ENCODE measurements at places on chromosomes 6 and 20.

- no peak for DNase-seq
Measured at GRCh38 chr6:45504947-45505346, 127.2 kb upstream of the SUPT3H start.

DNA sequence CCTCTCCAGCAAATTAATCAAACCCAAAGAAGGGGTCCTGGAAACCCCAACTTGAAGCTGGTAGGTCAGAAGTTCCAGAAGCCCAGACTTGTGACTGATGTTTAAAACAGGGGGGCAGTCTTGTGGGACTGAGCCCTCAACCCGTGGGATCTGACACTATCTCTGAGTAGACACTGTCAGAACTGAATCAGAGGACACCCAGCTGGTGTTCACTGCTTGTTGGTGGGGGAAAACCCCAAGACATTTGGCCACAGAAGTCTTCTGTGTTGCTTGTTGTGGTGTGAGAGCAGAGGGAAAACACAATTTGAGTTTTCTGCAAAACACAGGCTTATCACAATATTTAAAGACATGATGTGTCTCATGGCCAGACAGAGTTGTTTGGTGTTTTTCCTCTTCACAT, 29.9 kb downstream of the KIF13A start:
- no peak for DNase-seq

DNA sequence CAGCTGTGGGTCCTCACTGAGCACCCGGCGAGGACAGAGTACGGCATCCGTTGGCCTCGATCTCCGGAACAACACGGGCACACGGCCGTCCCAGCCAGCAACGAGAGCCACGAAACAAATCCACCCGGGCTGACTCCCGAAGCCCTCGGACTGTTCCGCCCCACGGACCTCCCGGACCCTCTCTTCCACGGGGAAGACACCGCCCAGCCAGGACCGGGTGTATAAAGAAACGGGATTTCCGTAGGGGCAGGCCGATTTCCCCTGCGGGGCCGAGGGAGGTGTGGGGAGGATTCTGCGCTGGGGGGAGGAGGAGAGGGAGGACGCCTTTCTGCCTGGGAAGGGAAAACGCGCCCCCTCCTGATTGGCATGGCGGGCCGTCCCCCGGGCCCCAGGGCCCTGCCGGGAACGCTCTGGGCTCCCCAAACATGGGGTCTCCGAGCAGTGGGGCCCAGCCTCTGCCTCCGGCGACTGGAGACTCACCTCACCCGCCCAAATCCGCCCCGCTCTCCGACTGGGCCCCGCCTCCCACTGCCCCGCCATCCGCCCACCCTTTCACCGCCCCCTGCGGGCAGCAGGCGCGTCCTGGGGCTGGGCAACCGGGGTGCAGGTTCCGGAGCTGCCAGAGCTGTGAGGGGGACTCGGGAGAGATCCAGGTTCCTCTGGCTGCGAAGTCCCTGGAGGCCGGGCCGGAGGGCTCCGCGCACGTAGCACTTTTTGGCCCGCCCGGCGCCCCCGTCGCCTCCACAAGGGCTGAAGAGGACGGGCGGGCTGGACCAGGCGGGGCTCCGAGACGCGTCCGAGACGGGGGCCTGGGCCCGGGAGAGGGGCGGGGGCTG, 679 bp upstream of the PPDPF start:
- no peak for DNase-seq

DNA sequence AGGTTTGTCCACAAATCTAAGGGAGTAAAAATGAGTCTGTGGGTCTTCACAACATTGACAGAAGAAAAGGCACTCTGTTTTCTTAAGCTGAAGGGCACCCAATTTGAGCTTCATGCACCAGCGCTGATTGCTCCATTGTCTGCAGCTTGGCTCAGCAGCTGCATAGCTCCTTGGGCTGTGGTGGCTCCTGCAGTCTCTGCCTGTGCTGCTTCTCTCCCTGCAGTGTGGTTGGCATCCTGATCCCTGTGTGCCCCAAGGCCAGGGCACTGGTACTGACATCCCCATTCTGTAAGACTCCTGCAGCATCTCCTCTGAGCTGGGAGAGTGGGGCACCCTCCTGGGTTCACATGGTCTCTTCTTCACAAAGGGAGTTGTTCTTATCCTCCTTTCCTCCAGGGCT, 83.2 kb upstream of the B3GAT2 start:
- DNase-seq, result no peak

DNA sequence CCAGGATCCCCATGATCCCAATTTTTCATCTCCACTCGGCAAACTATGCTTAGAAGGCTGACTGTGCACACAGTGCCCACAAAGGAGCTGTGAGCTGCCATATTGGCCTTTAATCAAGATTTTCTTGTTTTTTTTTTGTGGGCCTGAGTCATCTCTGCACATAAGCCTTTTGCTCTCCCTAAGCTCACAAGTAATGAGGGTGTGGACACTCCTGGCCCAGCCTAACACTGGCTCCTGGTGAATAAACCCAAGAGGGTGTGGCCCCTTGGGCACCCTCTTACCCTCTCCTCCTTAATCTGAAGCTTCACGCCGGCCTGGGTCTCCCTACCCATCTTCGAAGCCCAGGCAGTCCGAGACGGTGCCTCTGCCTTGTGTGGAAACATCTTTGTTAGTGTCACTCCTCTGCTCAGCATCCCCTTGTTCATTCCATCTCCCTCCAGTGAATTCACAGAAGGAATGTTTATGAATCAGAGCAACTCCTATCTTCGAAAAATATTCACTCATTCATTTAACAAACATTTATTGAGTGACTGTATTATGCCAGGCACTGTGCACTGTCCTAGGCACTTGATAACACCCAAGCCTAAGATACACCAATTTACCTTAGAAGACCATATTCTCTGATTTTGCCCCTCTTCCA, 22.2 kb upstream of the MRPS10 start:
- DNase-seq, result no peak

GRCh38 chr6:69895396-69895795, 29.0 kb downstream of the COL19A1 start:
- no peak for DNase-seq

DNA sequence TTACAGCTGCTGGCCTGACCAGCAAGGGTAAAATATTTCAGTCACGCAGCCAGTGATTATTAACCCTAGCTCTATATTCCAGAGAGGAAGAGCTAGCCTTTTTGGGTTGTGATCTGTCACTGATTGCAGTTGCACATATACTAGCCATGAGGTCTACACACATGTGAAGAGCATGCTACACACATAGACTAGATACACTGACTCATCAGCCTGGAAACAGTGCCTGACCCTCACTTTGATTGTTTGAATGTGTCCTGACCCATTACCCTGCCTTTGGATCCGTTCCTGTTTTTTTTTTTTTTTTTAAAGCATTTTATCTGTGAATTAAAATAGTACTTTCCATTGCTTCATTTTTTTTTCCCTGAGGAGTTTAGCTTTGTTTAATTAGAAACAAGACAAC, 50.8 kb downstream of the ESR1 start:
- DNase-seq, result no peak

- no peak for DNase-seq
Measured at GRCh38 chr20:44394452-44394701, 38.9 kb downstream of the HNF4A start.

- DNase-seq, result peak; percentile 43
Measured at GRCh38 chr6:159941286-159942113, 27.4 kb upstream of the IGF2R start.

GRCh38 chr6:155694419-155694790, 238.8 kb upstream of the NOX3 start:
- DNase-seq, result no peak

- DNase-seq, result peak; percentile 60
Measured at GRCh38 chr6:31087494-31088089, 24.8 kb downstream of the C6orf15 start.

GRCh38 chr6:103937389-103937788, 922.3 kb downstream of the HACE1 start:
- no peak for DNase-seq

DNA sequence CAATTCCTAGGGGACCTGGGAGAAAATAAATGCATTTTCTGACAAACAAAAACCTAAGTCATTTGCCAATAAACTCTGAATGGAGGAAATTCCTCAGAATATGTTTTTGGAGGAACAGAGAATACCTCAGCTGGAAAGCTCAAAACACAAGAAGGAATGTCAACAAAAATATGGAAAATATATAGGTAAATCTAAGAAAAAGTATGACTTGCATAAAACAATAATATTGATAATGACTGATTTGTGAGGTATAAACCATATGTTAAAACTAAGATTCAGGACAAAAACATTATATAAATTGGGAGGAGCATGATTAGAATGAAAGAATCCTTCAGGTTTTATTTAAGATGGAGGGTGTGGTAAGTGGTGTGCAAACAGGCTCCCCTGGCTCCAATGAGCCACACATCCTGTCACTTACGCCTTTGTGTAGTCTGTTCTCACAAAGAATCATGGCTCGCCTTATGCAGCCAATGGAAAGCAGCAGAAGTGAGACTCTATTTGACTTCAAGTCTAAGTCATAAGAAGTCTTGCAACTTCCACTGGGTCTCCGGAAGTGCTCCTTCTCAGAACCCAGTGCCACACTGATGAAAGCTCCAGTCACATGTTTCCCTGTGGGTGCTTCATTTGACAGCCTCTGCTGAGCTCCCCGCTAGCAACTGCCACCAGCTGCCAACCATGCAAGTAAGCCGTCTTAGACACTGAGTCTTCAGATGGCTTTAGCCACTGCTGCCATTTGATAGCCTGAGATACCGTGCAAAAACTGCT, 8.1 kb downstream of the CFAP61 start:
- DNase-seq, result no peak

DNA sequence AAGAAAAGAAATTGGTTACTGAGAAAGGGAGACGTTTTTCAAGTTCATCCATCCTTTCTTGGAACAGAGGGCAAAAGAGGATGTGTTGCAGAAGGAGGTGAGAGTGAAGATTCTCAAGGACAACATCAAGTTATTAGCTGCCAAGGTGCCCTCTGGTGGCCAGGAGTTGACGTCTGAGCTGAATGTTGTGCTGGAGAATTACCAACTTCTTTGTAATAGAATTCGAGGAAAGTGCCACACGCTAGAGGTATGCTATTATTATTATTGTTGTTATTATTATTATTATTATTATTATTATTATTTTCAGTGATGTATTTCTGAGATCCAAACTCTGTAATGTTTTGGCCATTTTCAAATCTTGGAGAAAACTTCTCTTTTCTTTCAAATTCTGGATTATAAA, 197.0 kb downstream of the UTRN start:
- peak; percentile 4 for DNase-seq

DNA sequence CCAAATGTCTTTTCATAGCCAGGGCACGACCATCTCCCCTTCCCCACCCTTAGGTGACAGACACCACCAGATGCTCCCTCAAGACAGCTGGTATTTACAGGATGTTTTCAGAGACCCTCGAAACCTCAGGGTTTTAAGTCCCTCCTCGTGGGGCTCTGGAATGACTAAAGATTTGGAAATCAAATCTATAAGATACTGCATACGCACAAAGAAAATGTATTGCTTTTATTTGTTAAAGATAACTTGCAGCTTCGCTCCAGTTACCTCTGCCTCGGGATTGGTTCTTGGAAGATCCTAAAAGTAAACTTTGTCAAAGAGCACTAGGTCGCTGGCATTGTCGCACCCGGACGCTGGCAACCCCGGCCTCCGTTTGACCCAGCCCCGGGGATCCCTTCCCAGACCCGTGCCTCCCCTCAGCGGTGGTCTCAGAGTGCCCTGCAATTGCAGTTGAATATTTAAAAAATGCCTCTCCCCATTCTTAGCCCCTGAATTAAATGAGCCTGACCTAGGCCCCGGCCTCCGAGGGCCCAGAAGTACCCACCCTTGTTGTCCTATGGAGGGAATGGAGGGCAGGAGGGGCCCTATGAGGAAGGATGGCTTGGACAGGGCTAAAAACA, 7.1 kb downstream of the PAX1 start:
- DNase-seq, result no peak

DNA sequence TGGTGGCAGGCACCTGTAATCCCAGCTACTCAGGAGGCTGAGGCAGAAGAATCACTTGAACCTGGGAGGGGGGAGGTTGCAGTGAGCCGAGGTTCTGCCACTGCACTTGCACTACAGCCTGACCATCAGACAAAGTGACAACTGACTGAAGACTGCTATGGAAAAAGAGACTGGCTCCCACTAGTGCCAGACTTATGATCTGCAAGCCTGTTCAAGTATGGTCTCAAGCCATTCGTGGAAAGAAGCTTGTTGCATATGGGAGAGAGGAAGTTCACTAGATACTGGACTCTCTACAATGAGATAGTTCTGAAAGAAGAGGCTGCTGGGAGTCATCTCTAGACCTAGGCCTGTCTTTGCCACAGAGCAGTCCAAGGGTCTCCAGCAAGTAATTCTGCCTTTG, 26.7 kb downstream of the MDN1 start:
- DNase-seq, result peak; percentile 2

GRCh38 chr20:55116598-55116997, 641.2 kb downstream of the DOK5 start:
- DNase-seq, result no peak

- no peak for DNase-seq
Measured at GRCh38 chr6:35713006-35713767, 23.6 kb upstream of the ARMC12 start.

DNA sequence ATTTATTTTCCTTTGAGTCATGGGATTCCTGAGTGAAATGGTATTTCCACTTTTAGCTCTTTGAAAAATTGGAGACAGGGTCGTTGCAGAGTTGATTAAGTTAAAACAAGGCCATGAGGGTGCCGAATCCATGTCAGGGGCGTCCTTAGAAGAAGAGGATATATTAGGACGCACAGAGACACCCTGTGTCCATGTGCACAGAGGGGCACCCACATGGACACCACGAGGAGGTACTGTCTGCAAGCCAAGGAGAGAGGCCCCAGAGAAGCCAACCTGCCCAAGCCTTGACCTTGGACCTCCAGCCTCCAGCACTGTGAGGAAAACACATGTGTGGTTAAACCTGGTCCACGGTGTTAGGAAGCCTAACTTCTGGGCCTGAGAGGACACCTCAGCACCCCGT, 113.9 kb upstream of the THBS2 start:
- DNase-seq, result no peak

- no peak for DNase-seq
Measured at GRCh38 chr6:37607944-37608343, 89.7 kb downstream of the MDGA1 start.

- DNase-seq, result no peak
Measured at GRCh38 chr20:9028419-9028818, 40.5 kb upstream of the PLCB4 start.

Measured in NCI-H1092 (cell line).